ENCODE measurements at places on chromosomes 5 and 9.

DNA sequence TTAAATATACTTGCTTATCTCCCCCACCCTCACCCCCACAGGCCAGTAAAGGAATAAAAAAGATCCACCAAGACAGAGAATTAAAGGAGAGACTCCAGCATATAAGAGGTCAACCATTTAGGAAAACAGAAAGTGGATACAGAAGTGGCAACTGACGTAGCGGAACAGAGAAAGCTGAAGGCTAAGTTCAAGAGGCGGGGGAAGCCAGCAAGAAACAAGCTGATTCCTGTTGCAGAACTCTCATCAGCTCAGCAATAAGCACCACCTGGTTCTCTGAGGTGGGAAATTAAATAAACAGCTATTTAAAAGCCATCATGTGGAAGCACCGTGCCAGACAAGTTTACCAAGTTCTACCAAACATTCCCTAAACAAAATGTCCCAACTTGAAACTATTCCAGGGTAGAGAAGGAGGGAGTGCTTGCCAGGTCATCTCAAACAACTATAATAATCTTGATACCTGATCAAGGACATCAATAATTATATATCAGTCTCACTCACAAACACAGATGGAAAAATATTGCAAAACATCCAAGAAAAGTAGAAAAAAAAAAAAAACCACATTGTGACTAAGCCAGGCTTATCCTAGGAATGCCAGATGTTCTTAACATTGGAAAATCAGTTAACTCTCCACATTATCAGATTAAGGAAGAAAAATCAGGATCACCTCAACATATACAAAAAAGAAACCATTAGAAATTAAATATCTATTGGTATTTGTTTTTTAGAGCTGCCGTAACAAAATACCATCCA, 7.3 kb upstream of the ARL15 start:
- DNase-seq, result no peak

DNA sequence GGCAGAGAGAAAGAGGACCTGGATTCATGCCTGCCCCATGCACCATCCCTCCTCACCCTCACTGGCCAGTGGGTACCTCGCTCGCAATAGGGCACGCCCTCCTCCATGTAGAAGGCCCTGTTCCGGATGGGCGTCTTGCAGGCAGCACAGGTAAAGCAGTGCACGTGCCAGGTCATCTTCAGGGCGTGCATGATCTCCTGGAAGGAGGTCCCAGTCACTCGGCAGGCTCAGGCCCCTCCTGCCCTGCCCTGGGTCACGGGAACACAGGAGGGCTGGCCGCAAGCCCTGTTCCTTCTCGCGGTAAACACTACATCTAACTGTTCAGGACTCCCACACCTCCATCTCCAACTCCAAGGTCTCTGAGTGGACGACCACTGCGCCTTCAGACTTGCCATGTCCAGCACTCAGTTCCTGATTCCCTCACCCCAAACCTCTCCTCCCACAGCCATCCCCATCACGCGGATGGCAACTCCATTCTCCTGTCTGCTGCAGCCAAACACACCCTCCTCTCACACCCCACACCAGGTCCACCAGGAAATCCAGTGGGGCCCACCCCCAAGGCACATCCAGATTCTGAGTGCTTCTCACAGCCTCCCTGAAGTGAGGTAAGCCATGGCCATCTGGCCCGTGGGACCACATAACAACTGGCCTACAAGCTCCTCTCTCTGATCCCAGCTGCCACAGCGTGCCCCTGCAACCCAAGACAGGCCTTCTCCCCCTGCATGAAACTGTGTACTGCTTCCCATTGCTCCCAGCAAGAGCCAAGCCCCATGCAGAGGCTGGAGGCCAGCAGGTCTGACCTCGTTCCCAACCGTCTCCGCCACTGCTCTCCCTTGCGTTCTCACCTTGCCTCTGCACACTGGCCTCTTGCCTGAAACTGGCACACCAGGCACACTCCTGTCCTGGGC, 10.8 kb upstream of the DBN1 start:
- DNase-seq, result no peak

- no peak for DNase-seq
These were observed 28.4 kb upstream of the LTC4S start for GRCh38 chr5:179765400-179765799.

DNA sequence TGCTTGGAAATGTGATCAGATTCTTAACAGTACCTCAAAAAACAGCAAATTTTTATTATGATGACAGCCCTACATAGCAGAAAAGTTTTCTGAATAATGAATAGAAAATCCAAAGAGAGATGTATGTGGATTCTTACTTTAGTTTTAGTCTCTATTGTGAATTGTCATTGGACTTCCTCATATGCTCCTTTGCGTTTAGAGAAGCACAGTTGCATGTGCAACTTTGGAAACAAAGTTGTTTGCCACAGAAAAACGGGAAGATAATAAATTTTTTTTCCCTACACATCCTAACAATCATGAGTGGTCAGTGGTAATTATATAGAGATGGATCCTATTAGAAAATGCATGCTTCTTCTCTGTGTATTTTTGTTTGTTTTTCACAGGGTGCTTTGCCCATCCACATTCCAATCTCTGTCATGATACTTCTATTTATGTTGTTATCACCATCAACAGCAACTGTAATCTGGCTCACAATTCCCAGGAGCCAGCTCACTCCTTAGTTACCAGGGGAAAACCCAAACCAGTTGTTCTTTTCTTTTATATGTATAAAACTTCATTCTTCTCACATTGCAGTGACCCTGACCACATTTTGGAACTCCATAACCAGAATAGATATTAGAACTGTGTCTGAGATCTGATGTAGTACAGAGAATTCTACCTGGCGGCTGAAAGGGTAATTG, 118.7 kb downstream of the NDUFS4 start:
- DNase-seq, result no peak

DNA sequence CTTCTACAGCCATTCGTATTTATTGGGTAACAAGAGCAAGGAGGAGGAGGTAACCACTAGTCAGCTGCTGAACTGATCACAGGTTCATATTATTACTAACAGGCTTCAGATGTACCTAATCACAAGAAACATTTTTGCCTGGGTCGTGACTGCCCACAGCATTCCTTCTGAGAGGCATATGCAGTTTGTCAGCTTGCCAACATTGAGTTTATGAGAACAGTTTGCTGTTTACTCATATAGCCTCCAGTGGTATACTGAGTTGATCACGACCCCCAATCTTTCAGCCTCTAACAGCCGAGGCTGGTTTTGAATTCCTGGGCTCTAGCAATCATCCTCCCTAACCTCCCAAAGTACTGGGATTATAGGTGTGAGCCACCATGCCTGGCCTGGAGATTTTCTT, 693.6 kb downstream of the TLE1 start:
- no peak for DNase-seq

DNA sequence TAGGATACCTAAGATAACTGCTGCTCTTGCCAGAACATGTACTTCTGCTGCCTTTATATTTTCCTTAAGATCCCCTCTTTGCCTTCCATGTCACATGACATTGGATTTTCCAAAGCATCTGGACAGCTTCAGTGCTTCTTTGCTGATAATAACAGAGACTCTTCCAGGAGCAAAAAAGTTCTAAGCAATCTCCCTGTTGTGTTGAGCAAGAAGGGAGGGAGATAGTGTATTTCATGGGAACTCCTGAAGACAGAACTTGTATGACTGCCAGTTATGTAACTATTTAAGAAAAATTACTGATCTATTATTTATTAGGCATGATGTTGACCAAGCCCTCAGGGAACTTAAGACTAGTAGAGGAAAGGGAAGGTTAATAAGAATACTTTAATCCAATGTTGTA, 454.7 kb downstream of the SPATA31D1 start:
- no peak for DNase-seq

GRCh38 chr5:101473483-101473882, 570.4 kb upstream of the ST8SIA4 start:
- no peak for DNase-seq

DNA sequence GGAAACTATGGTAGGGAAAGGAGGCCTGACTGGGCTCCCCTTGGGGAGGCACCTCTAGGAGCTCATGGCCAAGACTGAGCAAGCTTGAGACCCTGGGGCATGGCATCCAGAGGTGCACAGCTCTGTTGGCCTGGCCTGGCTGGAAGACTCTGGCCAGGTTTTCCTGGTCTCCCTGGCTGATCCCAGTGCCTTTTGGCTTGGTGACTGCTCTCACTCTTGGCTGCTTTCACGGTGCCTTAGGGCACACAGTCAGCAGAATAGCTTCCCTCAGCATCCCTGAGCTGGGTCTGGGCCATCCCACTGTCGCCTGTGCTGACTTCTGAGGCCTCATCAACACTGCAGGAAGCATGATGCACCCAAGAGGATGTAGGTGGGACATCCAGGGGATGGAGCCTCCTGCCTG, 13.4 kb upstream of the DELE1 start:
- DNase-seq, result no peak

- no peak for DNase-seq
These were observed 120.4 kb upstream of the OSMR start for GRCh38 chr5:38725371-38725865.

Data from central memory CD8-positive, alpha-beta T cell (primary cell).